ENCODE measurements at places on chromosomes 12 and 14.

GRCh38 chr12:93407054-93407962, 29.6 kb downstream of the NUDT4 start:
- DNase-seq, result no peak

DNA sequence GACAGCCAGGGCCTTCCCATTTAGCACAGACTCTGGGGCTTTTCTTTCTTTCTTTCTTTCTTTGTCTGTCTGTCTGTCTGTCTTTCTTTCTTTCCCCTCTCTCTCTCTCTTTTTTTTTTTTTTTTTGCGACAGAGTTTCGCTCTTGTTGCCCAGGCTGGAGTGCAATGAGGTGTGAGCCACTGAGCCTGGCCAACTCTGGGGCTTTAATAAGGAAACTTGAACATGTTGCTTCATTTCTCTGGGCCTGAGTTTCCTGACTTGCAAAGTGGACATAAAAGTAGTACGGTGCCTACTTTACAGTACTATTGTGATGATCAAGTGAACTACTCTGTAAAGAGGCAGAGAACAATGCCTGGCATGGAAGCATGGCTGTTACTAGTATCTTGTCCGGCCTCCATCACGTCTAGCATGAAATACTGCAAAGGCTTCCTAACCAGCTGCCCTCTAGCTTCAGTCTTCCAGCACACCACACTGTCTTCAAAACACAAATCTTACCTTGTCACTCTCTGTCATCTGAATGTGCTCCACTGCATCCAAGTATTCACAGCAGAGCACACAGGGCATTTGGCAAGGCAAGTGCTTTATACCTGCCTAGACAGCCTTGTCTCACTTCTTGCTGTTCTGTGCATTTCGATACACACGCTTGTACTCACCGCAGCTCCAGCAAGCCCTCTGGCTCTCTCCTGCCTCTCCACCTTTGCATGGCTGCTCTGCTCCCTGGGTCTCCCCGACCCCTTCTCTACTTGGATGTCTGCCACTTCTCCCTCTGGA, 96.7 kb downstream of the IRF2BPL start:
- DNase-seq, result no peak

- no peak for DNase-seq
Measured at GRCh38 chr14:62307844-62308243, 545.6 kb downstream of the SNAPC1 start.

GRCh38 chr14:23864861-23865260, 88.7 kb upstream of the DHRS4 start:
- no peak for DNase-seq

- DNase-seq, result no peak
Measured at GRCh38 chr14:52328276-52328675, 14.2 kb downstream of the PTGER2 start.

- no peak for DNase-seq
Measured at GRCh38 chr12:49543914-49544815, 5.3 kb downstream of the KCNH3 start.

DNA sequence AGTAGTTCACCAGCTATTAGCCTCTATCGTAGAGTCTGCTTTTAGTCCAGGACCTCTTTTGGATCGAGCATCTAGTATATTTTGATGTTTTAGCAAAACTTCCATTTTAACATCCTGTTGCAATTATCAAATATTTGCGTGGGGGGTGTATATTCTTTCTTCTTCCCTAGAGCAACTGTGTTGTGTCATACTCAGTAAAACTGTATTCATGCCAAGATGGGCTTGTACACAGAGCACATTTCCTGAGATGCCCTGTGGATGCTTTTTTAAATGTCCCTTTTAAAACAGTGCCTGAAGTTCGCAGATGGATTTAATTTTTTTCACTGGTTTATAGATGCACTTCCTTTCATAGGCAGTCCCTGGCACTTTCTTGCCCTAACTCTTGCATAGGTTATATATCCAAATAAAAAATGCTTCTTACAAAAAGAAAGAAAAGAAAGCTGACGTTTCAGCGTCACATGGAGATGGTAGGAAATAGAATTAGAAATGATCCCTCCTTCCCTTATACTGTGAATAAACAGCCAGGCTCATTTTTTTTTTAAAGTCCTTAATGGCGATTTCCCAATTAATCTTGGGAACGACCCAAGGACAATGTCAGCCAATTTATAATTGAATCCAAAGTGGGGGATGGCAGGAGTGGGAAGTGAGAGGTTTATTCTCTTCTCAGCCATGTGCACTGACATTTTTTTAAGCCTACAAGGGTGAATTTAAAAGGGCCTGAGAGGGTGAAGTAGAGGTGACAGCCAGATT, 247.0 kb downstream of the SLC41A2 start:
- DNase-seq, result peak; percentile 83

DNA sequence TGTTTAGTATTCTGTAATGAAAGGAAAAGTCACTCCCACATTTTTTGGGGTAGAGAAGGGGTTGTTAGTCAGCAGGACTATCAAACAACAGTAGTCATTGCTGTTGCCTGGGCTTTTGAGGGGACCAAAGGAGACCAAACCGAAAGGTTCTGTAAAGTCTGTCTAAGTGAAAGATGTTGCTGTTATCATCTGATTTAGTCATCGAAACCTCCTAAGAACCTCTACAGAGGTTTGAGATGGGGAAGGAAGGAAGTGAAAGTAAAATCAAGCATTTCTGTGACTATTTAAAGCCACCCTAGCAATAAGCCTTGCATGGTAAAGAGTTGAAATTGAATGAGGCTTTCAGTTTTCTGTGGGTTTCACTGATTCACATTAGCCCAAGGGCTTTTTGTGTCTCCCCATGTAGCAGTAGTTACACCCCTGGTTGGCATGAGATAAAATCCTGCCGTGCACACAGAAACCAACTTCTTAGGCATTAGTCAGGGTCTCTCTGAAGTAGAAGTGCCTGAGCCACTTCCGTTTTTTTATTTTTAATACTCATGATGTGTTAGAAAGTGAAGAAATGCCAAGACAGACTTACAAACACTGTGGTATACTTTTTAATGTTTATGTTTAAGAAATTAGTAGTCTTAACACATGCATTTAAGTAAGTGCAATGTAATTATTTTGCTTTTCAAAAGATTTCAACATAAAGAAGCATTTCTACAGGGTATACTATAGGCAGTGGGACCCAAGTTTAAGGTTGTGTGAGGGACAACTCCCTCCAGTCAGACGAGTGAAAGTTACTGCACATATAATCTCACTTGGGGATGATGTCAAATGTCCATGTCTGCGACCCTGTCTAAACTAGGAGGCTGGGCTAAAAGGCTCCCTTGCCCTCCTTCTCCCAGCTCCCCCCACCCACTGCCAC, 50.4 kb downstream of the DYRK2 start:
- DNase-seq, result no peak

- DNase-seq, result peak; percentile 13
Measured at GRCh38 chr14:34874386-34875030, 652 bp downstream of the BAZ1A start.

GRCh38 chr14:101075025-101075800, 171.7 kb upstream of the RTL1 start:
- no peak for DNase-seq

DNA sequence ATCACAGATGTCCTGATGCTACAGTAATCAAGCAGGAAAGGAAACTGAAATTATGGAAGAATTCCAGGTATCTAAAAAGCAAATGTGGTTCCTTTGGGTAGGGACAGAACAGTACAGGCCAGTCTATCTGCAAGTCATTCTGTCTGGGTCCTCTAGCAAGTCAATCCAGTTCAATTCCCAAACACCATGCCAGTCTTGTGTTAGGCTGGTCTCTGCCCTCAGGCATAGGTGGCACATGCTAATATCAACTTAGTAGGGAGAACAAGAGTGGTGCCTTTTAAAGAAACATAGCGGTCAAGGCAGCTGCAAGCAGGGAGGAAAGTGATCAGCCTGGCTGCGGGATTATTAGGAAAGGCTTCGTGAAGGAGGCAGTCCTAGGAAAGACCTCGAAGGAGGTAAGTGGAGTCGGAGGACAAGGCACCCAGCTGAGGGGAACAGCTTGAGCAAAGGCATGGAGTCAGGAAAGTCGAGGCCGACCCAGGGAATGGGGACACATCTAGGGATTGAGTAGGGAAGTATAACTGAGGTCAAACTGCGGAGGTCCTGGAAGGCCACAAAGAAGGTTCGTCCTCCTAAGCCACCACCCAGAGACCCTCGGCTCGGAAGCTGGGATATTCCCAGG, 3.8 kb upstream of the PLEKHG6 start:
- no peak for DNase-seq

DNA sequence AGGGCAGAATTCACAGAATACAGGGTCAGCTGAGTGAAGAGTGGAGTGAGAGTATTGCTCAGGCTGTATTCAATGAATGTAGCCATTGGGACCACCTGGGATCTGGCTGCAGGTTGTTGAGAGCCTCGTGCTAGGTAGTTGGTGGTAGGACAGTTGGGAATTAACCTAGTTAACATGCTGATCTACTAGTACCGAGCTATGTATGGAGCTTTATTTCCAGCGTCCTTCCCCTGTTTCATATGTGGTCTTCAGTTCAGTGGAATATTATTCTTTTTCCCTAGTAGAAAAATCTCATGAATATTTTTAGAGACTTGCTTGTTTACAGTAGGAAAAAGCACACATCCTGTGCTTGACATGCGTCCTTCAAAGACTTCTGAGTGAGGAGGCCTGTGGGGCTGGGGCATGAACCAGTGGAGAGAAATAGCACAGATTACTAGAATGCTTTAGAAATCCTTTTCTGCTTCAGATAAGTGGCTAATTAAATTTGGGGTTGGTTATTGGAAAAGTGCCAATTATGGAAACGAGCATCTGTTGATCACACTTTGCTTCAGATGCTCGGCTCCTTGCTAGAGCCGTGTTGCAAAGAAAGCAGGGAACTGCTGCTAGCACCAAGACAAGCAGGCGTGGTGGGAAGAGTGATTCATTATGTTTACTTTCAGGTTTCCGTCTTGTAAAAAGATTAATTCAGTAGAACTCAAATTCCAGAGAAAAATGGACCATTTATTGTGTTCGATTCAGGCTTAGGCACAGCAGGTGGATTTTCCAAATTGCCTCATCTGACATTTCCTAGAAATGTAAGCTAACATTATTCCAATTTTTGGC, 53.6 kb downstream of the ARF6 start:
- peak; percentile 68 for DNase-seq

DNA sequence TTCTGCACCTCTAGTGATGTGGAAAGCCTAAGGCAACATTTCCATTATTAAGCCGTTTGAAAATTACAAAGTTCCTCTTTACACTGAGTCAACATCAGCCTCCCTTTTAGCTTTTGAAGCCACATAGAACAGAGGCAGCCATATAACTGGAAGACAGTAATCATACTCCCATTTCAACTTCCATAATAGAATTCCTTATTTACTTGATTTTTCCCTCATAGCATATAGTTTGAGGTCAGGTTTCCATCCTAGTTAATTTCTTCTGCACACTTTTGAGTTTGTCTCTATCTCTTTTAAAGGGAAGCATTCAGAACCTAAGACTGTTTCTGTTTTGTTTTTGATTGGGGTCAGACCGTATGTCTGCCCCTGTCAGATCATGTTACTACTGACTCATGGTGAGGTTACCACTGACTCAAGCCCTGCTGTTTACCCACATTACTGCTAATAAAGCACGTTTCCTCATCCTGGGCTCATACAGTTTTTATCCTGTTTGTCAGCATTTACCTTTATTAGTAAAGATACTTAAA, 161.0 kb downstream of the SLC38A4 start:
- peak; percentile 71 for DNase-seq

GRCh38 chr14:83316356-83316755, 1782.7 kb upstream of the SEL1L start:
- no peak for DNase-seq

GRCh38 chr12:6944381-6945186, 762 bp downstream of the C12orf57 start:
- DNase-seq, result peak; percentile 75

- no peak for DNase-seq
Measured at GRCh38 chr12:7093486-7093885, 1.2 kb upstream of the C1R start.

DNA sequence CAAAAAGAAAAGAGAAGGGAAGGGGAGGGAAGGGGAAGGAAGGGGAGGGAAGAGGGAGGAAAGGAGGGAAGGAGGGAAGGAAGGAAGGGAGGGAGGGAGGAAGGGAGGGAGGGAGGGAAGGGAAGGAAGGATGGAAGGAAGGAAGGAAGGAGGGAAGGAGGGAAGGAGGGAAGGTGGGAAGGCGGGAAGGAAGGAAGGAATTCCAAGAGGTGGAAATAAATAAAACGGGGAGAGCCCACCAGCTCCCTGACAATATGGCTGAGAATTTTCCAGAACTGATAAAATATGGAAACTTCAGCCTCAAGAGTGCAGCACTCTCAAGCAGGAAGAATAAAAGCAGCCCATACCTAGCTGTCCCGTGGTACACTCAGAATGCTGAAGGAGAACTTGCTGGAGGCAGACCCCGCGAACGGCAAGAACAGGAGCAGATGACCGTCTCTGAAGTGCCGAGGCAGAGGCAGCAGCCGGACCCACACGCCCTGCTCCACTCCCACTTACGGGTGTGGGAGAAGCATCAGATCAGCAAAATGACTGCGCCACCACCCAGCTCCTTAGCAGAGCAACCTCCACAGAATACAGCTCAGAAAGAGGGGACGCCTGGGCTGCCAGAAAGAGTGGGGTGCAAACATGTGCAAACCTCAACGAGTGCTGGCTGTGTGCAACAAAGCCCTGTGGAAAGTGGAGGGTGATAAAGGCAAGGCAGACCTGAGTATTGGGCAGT, 34.1 kb upstream of the INF2 start:
- DNase-seq, result no peak

- DNase-seq, result no peak
Measured at GRCh38 chr12:90859591-90859990, 95.4 kb downstream of the CCER1 start.

GRCh38 chr12:3631759-3632158, 121.2 kb downstream of the CRACR2A start:
- DNase-seq, result no peak

Data from GM04504 (cell line).